ENCODE measurements at places on chromosomes 2 and 18.

DNA sequence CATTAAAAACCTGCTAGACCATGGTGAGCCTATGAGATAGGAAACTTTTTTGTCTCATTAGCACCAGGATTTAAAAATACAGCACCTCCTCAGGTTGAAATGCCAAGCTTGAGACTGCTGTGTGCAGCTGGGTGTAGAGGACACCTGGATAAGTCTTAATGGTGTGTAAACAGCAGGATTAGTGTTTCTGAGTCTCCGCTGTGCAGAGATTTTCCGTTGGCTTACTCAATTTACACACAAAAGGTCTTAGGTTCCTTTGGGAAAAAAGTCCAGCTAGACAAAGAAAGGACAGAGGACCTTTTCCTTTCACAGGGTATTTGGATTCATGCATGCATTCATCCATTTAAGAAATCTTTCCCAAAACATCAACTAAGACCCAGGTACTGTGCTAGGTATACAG is 168.1 kb downstream of the NRXN1 start:
- DNase-seq, result no peak

- no peak for DNase-seq
Measured at GRCh38 chr2:223585666-223586065, 16.5 kb downstream of the SCG2 start.

DNA sequence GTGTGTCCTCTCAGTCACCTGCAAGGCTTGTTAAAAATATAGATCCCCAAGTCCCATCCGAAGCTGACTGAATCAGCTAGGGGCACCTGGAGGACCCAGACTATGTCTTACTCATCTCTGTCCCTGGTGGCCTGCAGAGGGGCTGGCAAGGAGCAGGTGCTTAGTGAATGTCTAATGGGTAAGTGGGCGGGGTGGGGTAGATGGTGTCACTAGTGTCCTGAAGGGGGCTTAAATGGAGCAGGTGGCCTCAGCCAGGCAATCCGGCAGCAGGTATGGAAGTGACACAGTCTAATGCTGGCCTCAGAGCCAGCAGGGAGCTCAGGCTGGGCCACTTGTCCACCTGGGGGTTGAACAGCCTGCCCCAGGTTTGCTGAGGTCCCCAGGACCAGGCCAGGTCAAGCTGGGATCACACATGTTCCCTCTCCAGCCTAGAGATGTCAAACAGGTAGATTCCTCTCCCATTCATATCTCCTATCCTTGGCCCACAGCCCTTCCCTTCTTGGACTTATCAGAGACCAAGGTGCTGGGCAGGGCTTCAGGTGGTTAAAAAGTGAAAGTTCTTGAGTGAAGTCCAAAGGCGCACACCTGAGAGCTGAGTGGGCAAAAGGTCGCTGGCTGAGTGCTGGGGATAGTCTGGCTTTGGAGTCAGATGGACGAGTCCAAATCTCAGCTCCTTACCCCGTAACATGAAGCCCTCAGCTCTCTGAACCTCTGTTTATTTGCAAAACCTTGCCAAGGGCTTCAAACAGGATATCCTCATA is 1.7 kb downstream of the STEAP3 start:
- no peak for DNase-seq

GRCh38 chr18:11251891-11252270 is 102.5 kb upstream of the PIEZO2 start:
- no peak for DNase-seq

GRCh38 chr2:88016960-88017779 is 823 bp upstream of the RNU2-63P start:
- no peak for DNase-seq
